ENCODE measurements at places on chromosomes 5 and 9.

- no peak for DNase-seq
Observed at GRCh38 chr9:114855488-114855887, 49.6 kb upstream of the TNFSF15 start.

DNA sequence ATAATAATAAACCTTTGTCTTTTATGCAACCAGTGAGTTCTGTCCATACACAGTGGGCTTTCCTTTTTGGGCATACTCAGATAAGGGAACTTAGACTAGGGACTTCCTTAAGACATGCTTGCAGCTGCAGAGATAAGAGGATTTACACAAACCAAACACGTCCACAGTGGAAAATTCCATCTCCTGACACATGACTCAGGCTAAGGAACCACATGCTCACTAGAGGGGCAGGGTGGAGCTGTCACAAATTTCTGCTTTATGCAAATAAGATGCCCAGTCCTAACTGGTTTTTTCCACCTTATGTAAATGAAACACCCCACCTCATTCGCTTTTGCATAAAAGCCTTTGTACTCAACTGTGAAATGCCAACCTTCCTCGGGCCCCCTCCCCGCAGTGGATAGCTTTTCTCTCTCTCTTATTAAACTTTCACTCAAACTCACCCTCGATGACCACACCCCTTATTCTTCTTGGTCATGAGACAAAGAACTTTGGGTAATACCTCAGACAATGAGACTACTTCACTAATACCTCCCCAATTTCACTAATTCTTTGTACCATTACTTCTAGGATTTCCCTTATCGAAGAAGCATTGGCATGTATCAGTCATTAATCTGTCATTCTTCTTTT is 170.3 kb upstream of the FTMT start:
- no peak for DNase-seq

- peak; percentile 47 for DNase-seq
Observed at GRCh38 chr5:14041528-14042192, 97.2 kb upstream of the DNAH5 start.

- no peak for DNase-seq
Observed at GRCh38 chr9:78439866-78440830, 143.2 kb downstream of the PSAT1 start.

GRCh38 chr5:74465724-74466123 is 174.8 kb downstream of the ENC1 start:
- no peak for DNase-seq

- no peak for DNase-seq
Observed at GRCh38 chr5:83488821-83489220, 17.3 kb downstream of the VCAN start.

DNA sequence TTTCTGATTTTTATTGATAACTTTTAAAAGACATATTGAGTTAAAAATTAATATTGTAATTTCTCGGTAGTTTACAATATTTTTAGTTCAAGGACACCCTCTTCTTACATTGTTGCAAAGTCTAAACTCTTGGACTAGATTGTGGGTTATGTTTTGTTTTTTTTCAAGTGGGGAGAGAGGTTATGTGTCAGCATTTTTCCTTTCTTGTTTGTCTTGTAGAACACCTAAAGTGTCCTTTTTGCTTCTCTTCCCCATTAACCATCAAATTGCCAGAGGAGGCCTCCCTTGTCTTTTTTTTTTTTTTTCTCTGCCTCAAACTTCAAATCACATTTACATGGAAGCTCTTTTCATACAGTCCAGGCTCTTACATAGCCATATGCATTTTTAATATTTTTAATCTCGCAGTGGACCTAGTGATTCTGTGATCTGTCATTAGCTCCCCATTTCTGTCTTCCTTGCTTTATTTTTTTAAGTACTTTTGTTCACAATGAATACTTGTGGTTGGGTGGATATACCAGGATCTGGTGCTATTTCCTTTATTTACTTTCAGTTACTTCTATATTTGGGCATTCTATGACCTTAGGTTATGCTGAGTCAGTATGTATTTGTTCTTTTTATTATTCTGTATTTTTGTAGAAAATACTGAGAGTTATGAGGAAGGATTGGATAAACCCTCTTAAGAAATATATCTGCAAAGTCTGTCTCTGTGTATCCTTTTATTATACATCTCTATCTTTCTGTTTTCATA is 2280.6 kb upstream of the ACO1 start:
- no peak for DNase-seq

GRCh38 chr9:37034305-37034937 is 353 bp upstream of the PAX5 start:
- peak; percentile 63 for DNase-seq

DNA sequence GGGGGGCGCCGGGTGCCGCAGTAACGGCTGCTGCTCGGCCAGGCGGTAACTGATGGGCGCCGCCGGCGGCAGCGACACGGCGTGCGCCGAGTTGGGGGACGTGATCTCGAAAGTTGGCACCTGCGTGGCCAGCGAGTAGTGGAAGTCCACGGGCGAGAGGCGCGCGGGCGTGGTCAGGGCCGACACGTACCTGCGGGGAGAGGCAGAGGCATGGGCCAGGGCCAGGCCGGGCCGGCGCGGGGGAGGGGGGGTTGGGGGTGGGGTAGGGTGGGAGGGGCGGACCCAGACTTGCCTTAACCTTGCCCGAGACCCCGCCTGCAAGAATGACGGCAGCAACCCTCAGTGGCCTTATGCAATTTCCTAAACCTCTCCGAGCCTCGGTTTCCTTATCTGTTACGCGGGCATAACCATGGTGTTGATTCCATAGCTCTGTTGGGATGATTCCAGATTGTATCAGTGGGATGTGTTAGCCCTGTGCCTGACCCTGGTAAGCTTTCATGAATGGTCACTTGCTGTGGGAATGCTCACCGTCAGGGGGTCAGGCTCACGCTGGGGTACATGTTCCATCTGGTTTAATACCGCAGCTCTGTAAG is 53.0 kb downstream of the PSD2 start:
- DNase-seq = no peak

GRCh38 chr5:123180676-123181393 is 91.8 kb downstream of the PRDM6 start:
- no peak for DNase-seq

DNA sequence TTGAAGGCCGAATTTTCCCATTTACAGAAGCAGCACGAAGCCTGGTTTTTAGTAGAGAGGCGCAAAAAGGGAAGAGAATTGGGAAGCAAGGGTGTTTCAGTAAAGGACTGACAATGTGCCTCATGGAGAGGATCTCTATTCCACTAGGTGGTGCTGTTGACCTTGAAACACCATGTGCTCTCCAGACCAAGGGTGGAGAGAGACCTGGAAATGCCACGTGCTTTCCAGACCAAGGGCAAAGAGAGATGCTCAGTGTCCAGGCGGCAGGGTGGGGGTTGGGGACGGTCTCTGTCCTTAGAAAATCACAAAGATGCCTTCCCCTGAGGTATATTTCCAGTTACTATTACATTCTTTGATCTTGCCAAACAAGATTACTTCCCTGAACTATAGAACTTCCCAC is 425.3 kb downstream of the CSNK1G3 start:
- peak; percentile 31 for DNase-seq

GRCh38 chr5:6754766-6755165 is 41.5 kb downstream of the TENT4A start:
- no peak for DNase-seq

GRCh38 chr9:123825342-123826060 is 104.4 kb downstream of the DENND1A start:
- DNase-seq = no peak

DNA sequence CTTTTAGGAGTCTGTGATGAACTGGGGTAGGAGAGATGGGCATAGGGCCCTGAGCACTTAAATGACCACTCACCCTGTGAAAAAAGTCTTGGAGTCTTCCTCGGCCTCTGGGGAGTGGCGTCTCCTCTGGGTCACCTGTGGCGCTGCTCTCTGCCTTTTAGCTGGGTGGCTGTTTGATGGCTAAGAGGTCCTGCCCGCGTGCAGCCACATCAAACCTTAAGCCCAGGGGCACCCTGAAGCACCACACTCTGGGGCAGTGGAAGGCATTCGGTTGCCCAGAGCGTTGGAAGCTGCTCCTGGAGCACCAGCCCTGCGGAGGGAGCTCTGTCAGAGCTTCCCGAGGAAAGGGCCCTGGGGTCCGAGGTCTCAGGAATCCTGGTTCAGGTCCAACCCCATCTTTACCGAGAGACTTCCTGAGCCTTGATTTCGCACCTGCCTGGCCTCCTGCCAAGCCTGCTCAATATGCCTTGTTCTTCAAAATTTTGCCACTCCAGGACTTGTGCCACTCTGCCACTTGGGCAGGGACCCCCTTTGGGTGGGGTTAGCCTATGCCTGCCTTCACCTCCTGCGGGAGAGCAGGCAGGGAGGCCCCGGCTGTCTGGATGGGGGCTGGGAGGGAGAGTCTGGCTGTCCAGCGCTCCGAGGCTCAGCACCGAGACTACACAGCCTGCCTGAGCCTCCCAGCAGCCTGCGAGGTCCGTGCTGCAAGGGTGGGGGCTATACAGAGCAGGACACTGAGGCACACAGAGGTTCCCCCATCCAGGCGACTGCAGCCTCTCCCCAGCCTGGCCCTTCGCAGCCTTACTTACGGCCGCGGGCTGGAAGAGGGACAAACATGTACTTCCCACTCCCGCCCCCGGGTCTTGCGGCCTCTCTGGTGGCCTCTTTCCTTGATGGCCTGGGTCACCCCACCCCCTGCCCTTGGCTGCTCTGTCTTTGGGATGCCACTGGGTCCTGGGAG is 63.4 kb upstream of the RNU6ATAC start:
- no peak for DNase-seq
